ENCODE measurements at places on chromosomes 12 and 14.

- peak; percentile 36 for DNase-seq
Observed at GRCh38 chr12:12837025-12837812, 24.1 kb downstream of the DDX47 start.

DNA sequence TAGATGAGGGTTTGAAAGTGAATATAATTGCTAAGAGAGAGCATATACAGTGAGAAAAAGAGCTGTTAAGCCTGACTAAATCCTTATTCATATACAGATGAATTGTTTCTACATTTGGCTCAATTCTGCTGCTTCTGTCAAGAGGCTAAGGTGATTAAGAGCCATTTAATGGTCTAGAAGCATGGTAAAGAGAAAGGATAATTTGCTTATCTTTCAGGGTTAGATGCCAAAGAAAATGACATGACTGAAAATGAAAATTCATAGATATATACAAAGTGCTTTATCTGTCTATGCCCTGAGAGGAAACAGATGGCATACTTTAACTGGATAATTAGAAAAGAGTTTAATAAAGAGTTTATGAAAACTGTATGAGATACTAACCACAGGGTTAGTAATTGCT, 834.9 kb downstream of the SLC6A15 start:
- no peak for DNase-seq

GRCh38 chr12:70960484-70960883, 39.9 kb upstream of the PTPRR start:
- no peak for DNase-seq

GRCh38 chr12:51941011-51941581, 10.4 kb upstream of the ACVR1B start:
- peak; percentile 74 for DNase-seq

GRCh38 chr14:63686926-63687325, 40.9 kb downstream of the SGPP1 start:
- no peak for DNase-seq

DNA sequence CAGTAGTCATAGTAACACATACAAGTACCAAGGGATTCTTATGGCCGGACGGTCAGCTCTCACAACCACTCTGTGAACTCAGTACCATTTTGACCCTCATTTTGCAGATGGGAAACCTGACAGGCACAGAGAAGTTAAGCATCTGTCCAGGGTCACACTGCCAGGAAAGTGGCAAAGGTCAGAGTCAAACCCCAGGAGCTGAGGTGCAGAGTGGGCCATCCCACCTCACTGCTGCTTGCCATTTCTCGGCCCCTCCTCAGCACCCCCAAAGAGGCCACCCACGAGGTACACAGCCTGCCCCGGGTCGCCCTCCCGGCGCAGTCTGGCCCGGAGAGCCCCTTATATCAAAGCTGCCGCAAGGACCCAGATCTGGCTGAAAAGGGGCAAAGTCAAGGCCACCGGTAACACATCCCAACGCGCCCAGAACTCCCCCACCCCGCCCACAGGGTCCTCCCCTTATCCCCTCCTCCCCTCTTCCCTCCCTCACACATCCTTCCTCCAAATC, 1.7 kb downstream of the NCOR2 start:
- no peak for DNase-seq

- DNase-seq, result no peak
Observed at GRCh38 chr12:118625050-118625675, 248.8 kb downstream of the SUDS3 start.

- DNase-seq, result no peak
Observed at GRCh38 chr12:30074916-30075315, 291.2 kb upstream of the TMTC1 start.

GRCh38 chr14:58817846-58818245, 180.1 kb downstream of the DACT1 start:
- DNase-seq, result no peak

- no peak for DNase-seq
Observed at GRCh38 chr12:56932146-56932545, 2.1 kb downstream of the SDR9C7 start.

DNA sequence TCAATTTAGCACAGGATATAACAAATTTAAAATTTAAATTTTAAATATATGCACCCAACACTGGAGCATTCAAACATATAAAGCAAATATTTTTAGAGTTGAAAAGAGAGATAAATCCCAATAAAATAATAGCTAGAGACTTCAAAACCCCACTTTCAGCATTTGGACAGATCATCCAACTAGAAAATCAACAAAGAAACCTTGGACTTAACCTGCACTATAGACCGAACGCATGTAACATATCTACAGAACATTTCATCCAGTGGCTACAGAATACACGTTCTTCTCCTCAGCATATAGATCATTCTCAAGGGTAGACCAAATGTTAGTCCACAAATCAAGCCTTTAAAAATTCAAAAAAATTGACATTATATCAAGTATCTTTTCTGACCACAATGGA, 64.0 kb downstream of the SPTSSA start:
- DNase-seq, result no peak

DNA sequence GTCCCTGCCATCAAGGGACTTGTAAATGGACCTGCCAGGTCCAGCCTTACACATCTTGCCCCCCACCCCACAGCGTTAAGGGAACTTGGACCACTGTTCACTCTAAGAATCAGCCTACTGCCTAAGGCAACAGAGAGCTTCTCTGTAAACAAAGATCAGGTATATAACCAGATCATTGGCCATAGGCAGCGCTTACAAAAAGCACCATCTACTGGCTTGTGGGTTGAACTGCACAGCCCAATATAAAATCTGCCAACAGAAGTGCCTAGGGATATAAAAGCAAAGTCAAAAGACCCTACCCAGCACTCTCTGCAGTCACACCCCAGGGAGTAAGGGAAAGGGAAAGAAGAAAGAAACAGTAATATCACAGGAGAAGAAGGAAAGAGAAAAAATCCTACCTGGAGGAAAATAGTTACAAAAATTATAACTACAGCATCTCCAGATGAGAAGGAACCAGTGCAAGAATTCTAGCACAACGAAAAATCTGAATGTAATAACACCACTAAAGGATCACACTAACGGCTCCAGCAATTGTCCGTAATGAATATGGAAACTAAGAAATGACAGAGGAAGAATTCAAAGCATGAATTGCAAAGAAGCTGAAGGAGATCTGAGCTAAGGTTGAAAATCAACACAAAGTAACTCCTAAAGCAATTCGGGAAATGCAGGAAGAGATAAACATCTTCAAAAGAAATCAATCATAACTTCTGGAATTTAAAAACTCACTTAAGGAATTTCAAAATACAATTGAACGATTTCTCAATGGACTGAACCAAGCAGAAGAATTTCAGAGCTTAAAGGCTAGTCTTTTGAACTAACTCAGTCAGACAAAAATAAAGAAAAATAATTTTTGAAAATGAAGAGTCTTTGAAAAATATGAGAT, 95.2 kb upstream of the PCED1B start:
- DNase-seq, result no peak

DNA sequence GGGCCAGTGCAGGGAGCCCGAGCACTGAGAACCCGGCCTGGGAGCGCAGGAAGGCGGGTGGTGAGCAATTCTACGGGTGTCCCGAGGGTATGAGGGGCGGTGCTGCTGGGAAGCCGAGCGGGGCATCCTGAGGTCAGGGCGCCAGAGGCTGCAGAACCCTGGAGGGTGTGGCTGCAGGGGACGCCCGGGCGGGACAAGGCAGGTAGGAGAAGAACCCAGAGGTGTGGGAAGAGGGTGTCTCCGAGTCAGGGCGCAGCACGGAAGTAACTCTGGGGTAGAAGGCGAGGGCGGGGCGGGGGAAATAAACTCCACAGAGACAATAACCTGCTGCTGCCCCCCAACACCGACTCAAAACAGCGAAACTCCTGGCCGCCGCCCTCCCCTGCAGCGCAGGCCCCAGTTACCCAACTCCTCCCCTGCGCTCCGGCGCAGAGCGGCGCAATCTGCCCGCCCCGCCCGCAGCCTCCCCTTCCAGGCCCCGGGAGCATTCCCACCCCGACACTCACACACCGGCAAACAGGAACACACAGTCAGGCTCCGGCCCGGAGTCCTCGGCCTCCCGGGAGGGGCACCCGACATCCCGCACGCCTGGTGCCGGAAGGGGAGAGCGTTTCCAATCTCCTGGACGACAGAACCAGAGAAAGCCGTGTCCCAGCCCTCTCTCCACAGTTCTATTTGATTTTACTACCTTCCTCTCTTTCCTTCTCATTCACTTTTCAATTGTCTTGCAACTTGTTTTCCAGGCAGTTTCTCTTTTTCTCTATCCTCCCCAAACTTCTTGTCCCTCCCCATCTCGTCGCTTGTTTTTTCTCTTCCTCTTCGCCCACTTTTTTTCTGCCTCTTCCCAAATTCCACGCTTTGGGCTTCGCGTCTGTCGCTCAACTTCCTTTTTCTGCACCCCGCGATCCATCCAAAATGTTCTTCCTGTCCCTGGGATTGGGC, 2.4 kb downstream of the HRK start:
- DNase-seq, result no peak

GRCh38 chr14:30243805-30244204, 315.2 kb upstream of the G2E3 start:
- no peak for DNase-seq

- no peak for DNase-seq
Observed at GRCh38 chr12:101019667-101020066, 190.4 kb downstream of the SLC5A8 start.

DNA sequence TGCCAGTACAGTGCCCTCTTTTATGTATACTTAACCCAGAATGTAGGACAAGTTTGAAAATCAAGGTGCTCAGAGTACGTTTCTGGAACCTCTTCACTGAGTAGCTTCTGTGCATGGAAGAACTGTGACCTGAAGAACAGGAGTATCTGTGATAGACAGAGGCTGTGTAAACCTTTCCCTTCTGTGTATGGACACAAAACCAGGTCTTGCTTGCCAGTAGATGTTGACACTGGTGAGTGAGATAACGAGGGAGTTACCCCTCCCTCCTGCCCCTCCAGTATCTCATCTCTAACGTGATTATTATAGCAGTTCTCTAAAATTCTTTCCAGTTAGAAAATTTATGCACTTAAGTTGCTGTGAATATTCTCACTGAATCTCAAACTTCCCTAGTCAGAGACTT, 170.8 kb downstream of the RPL10L start:
- DNase-seq, result no peak

DNA sequence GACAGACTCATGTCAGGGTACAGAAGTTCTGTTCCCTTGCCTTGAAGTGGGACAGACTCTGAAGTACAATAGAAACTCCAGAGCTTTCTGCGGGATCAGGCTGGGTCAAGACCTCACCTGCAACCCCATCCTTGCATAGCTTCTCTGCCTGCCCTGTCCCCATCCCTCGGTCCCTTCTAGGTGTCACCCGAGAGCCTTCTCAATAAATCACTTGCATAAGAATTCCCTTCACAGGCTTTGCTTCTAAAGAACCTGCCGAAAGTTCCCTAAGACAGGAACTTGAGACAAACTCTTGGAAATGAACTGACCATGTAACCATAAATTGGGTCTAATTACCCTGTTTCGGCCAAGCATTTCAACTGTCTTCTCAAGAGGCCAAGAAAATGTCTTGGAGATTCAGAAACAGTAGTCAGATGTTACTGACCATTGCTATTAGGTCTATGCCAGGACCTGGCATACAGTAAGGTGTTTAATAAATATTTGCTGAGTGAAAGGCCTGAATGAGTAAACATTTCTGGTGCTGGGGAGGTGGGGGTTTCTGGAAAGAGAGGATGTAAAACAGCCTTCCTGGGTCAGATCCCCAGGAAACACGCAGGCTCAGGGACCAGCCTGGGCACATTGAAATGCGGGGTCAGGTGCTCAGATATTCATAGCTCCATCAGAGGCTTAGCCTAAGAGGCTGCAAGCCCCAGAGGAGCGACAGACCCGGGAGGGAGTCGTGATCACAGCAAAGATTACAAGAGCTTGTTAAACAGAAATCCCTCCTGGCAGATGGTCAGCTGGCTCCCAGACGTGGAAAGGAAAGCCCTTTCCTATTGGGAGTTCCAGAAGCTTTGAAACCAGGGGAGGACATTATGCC, 226.2 kb upstream of the LHX5 start:
- DNase-seq, result no peak

DNA sequence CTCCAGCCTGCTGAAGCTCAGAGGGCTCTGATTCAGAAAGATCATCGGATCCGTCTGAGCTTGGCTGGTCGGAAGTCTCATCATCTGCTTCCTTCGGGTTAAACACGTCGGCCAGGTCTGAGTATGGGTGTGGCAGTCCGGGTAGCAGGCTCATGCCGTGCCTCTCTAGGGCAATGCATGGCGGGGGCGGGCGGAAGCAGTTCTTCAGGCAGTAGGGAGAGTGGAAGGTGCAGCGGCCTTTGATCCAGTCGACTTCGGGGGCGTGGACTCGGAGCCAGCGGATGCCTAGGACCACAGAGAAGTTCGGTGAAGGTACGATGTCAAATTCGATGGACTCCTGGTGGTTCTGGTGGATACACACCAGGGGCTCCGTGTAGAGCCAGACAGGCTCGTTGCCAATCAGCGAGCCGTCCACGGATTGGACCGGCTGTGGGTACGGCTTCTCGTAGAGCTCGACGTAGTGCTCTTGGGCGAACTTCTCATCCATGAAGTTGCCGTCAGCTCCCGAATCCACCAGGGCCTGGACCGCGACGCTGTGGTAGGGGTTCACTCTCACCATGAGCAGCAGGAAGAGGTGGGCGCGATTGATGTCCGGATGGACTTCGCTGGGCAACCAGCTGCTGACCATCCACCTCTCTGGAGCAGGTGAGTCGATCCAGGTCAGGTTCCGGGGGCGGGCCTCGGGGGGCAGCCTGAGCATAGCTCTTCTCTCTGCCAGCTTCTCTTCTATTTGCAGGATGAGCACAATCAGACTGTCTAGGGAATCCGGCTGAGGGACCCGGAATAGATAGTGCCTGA, 20.3 kb downstream of the RTL1 start:
- DNase-seq, result no peak

DNA sequence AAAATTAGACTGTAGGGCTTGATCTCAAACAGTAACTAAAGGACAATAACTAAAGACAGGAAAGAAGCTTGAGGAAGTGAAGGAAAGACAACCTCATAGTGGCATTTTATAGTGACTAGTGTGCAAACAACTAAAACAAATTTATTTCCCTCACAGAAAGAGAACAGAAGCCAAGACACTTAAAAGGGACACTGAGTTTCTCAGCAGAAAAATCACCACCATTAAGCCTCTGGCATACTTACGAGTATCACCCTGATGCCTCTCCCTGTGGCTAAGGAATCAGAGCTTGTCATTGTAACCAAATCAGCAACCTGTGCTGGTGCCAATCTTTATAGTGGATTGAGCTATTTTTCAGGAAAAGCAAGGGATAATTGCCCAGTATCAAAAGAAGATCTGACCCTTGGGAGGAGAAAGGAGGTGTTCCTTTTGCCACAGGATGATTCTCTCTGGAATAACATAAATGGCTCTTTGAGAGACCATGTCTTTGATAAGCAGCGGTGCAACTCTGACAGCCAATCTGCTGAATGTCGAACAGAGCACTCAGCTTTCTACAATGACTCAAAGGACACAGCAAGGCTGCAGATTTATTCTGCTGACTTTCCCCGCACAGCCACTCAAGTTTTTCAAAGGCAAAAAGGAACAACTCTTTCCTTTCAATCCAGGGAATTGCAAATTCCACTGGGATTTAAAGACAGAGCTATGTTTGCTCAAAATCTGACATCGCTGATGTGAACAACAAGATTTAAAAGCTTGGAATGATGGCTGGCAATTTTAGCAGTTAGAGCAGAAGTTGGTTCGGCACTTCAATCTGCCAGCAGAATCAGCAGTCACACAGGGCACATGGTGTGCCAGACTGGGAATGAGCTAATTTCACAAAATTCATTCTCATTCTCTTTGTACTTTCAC, 34.6 kb downstream of the ATF7 start:
- no peak for DNase-seq

Data from NCI-H446 (cell line).